ENCODE measurements at places on chromosomes 7 and 10. TPM values are rescaled to one million over a fixed set of nuclear protein-coding genes. Genes with fewer than 3 reads are reported as not detected.

DNA sequence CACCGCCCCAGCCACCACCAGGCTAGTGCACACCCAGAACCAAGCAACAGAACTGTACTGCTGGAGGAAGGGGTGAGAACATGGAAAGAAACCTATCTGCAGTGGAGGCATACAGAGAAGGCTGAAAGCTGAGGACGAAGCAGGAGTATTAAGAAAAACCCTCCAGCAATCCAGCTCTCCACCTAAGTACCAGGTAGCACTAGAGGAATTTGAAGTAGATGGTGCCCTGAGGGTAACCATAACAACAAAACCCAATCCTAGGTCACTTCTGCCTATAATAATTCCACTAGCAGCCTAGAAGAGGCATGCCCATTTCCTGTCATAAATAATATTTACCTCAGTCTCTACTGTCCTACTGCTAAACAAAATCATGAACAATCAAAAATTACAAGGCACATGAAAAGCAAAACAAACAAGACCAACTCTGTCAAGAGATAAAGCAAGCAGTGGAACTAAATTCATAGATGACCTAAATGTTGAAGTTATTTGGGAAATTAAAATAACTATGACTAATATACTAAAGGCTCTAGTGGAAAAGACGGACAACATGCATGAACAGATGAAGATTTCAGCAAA, 51.1 kb downstream of the HYCC1 start:
- no peak for DNase-seq

- DNase-seq: no peak
Observed at GRCh38 chr7:43588477-43589132, 5.7 kb downstream of the STK17A start.

GRCh38 chr10:121113911-121114310, 262.7 kb downstream of the WDR11 start:
- DNase-seq: no peak

DNA sequence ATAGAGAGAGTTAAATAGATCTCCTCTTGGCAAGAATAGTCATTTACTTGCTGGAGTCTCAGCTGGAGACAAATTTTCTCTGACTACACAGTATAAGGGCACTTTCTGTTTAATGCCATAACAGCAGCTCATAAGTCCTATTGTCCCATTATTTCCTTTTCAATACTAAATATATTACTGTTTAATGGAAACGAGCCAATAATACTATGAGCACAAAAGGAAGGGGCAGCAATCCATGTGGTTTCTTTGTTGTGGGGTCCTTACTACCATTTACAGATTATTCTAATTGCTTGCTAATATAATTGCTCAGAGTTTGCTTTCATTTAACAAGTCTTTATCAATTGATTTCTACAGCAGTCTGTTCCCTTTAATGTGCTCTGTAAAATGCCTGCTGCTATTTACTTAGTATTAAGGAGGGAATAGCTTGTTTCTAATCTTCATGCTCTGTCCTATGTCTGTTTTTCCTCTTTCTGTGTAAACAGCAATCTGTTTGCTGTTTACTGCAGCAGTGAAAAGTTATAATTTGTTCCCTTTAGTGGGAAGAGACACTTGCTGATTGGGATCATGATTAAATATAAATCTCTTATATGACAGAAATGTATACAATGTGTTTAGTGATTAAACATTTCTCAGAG, 296.2 kb upstream of the SMIM30 start:
- no peak for DNase-seq

GRCh38 chr10:124065382-124066125, 27.8 kb downstream of the CHST15 start:
- no peak for DNase-seq

DNA sequence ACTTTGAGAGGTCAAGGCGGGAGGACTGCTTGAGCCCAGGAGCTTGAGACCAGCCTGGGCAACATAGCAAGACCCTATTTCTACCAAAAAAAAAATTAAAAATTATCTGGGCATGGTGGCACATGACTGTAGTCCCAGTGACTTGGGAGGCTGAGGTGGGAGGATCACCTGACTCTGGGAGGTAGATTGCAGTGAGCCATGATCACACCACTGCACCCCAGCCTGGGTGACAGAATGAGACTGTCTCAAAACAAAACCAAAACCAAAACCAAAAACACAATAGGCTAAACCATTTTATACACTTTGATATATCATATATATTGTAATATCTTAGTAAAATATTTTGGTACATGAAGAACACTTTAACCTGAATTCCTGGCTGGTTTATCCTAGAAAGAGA, 101.6 kb downstream of the RAPGEF5 start:
- DNase-seq: no peak

DNA sequence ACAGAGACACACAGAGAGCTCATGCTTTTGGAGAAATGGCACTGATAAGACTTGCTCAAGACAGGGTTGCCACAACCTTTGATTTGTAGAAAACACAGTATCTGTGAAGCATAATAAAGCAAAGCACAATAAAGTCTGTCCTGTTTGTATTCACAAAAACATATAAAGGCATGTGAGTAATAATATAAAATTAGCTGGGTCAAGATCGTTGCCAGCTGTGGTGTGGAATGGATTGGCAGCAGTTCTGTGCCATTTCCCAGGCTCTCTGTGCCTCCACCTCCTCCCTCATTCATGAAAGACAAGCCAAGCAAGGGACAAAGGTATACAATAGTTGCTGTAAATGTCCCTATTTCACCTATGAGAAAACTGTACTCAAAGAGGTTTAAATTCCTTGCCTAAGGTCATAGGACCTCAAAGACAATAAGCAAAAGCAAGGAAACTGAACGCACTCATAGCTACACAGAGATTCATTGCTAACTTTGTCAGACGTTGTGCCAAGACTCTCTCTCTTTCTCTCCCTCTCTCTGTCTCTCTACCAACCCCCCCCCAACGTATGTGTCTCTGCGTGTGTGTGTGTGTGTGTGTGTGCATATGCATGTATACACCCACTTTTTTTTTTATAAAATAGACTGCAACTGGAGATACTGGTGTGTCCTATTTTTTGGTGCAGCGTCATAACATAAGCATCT, 31.8 kb downstream of the CHST3 start:
- DNase-seq: no peak

GRCh38 chr7:21902240-21902639, 43.5 kb downstream of the CDCA7L start:
- DNase-seq: no peak

GRCh38 chr10:9103301-9103700, 1048.8 kb downstream of the GATA3 start:
- DNase-seq: no peak

DNA sequence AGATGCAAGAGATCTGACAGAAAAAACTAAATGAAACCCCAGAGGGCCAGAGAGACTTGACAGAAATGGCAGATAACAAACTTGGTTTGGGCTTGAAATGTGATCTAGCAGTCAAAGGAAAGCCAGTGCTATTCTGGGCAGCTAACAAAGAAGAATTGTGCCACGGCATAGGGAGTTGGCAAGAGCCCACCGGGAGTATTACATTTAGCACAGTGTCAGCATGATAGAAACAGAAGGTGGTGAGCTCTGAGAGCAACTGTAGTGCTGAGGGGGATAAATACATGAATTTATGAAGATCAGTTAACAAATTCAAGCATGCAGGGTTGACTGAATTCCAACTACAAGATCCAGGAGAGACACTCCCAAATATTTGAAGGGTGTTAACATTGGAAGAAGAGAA, 91.1 kb downstream of the AHCYL2 start:
- DNase-seq: no peak

DNA sequence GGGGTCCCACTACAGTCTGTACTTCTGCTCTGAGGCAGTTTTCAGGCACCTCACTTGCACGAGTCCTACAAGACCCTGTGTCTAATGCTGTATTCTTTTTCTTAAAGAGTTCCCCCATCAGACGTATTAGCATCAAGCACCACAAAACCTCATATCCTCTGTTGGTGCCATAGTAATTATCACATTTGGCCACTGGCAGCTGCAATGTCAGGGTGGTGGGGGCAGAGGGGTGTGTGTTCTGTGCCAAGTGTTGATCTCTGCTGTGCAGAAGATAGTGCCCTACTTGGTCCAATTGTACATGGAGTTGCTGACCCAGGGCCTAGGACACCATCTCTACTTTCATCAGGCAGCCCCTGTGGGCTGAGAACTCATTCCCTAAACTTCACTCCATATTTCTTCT, 20.0 kb upstream of the JAZF1 start:
- DNase-seq: no peak

DNA sequence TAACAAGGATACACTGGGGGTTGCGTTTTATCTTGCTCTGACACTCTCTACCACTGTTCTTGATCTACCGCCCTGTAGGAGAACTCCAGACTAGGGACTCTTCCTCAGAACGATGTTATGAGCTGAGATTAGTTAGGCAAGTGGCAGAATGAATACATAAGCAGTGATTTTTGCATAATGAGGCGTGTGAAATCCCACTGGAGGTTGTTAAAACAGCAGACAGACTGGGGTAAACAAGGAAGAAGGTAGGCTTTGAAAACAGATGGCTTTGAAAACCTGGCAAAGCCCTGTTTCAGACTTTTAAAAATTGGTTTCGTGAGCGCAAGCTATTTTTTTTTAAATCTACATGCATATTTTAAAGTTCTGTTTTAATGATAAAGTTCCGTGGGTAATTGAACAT, 785.2 kb downstream of the TYW1 start:
- no peak for DNase-seq

DNA sequence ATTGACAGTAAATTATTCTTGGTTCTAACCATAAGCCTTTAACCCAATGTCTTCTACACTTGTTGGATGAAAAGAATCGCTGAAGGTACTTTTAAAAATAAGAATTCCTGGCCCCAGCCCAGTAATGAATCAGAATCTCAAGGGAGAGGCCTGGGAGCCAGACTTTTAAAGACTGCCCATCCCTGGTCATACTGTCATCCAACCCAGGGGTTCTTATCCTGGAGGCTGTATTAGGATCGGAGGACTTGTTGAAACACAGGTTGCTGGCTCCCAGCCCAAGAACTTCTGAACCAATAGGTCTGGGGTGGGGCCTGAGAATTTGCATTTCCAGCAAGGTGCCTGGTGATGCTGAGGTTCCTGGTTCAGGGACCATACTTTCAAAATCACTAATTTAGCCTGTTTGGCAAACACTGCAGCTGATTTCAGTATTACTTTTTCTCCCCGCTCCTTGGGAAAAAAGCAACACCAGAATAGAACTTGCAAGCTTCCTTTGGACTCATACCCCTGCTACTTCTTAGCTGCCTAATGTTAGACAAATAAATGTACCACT, 79.5 kb upstream of the FAM133B start:
- DNase-seq: no peak

GRCh38 chr7:151632750-151633515, 113.2 kb upstream of the RHEB start:
- DNase-seq: peak; percentile 86

- DNase-seq: peak; percentile 87
Observed at GRCh38 chr10:71244431-71245419, 32.4 kb downstream of the UNC5B start.

DNA sequence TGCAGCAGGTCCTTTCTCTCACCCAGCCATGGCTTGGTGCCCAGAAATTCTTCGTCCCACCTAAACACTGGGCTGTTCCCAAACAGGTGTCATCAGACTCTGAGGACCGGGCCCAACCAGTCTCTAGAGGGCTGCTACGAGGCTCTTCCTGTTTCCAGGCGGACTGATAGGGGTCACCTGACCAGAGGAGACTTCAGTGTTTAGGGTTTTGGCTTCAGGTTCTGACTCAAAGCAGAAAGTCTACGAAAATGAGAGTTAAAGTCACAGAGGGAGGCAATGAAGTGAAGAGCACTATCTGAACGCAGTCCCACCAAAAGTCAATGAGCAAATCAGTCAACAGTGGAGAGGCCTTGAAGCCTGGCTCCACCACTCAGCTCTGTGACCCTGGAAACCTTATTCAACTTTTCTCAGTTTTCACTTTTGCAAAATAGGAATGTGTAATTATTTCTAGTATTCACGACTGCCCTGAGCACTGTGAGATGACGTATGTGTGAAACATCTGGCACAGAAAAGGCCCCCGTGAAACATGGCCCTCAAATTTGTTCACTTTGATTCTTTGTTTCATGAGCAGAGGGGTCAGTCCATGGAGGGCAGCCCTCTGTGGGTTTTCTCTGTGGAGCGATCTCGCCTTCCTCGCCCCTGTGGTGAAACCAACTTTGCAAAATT, 189.9 kb upstream of the PDE1C start:
- DNase-seq: no peak

DNA sequence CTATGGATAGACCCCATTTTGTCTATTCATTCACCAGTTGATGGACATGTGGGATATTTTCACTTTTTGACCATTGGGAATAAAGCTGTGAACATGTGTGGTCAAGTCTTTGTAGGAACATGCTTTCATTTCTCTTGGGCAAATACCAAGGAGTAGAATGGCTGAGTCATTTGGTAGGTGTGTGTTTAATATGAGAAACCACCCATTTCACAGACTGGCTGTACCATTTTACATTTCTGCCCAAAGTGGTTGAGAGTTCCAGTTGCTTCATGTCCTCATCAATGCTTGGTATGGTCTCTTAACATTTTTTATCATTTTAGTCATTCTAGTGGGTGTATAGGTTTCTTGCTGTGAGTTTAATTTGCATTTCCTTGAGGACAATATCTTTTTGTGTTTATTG, 124.9 kb upstream of the RHEB start:
- DNase-seq: no peak

- no peak for DNase-seq
Observed at GRCh38 chr10:109027534-109028185, 895.7 kb downstream of the XPNPEP1 start.

DNA sequence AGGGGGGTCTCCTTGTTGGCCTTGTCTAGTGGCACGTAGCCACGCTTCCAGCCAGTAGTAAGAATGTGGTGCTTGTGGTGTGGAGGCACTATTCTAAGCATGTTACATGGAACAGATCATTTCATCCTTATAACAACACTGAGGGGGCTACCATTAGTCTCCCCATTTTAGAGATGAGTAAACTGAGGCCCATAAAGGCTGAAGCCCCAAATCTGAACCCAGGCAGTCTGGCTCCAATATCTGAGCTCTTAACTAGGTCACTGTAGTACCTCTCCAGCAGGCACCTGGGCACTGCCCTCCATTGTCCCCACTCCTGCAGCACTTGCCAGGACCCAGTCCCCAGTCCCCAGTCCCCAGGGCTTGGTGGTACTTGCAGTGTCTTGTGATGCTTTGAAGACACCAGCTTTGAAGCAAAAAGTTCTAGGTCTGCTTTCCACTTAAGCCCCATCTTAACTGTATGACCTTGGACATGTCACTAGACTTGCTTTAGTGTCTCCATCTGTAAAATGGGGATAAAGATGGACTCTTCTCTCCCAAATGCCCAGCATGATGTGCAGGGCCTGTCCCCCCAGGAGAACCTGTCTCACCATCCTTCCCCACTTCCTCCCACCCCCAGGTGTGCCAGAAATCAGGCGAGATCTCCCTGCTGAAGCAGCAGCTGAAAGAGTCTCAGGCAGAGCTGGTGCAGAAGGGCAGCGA, 6.4 kb downstream of the LZTS2 start:
- DNase-seq: no peak

SYT15 gene
- total RNA-seq: 6.7 TPM

PODXL gene
- total RNA-seq: 76.2 TPM

ABCC2 gene
- 0.30 TPM for total RNA-seq

GTPBP10 gene
- 19.4 TPM for total RNA-seq

DCLRE1A gene
- 5.4 TPM for total RNA-seq

WNT8B gene
- not detected for total RNA-seq

IGFBP1 gene
- total RNA-seq: not detected

MBL2 gene
- total RNA-seq: not detected

SEC61G gene
- 102 TPM for total RNA-seq

SEC31B gene
- total RNA-seq: 7.4 TPM

Measured in cardiac septum (tissue), 1 donor.